HFFc6 (cell line): ENCODE measurements at places on chromosomes 6 and 20.

DNA sequence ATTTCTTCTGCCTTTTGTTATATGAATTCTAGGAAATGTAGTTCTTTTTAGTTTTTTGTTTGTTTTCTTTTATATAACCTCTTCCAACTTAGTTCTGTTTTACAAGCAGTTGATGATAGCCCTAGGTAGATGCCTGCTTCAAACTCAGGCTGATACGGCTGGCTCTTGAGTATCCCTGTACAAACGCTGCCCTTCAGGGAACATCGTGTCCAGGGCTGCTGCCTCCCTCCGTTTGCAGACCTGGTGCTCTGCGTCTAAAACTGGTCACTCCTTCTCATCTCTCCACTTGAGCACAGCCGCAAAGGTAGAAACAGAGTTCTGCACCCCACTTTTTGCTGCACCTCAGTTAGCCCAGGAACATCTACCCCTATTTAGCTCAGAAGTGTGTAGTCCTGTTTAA lies 310.1 kb downstream of the PRL start:
- no peak for DNase-seq
- H3K27me3 ChIP-seq = no peaks in the 10 kb centered on the region
- peaks cover 47% of the 10 kb centered on the region for H3K4me1 ChIP-seq
- peak overlapping the region; percentile 81; the same call in 1 of the 2 replicates for H3K4me3 ChIP-seq
- H3K27ac ChIP-seq = peak overlapping the region; percentile 93
- H3K36me3 ChIP-seq = no peaks in the 10 kb centered on the region

GRCh38 chr6:121791396-121792315 lies 356.2 kb downstream of the GJA1 start:
- no peak for DNase-seq
- H3K4me1 ChIP-seq = peaks cover 26% of the 10 kb centered on the region
- peaks cover 11% of the 10 kb centered on the region; the same call in 1 of the 2 replicates for H3K36me3 ChIP-seq
- no peak overlapping the region for H3K27ac ChIP-seq
- H3K4me3 ChIP-seq = no peak overlapping the region
- H3K27me3 ChIP-seq = peaks cover 1% of the 10 kb centered on the region; the same call in 1 of the 2 replicates

- no peaks in the 10 kb centered on the region for H3K4me1 ChIP-seq
- H3K4me3 ChIP-seq = no peak overlapping the region
- H3K27me3 ChIP-seq = no peaks in the 10 kb centered on the region
- H3K36me3 ChIP-seq = 0 out of 2 replicates have a peak, but pooled peaks cover 3% of the 10 kb centered on the region
Observed at GRCh38 chr6:91437315-91437729, 850.5 kb upstream of the MAP3K7 start.

- no peak for DNase-seq
- H3K36me3 ChIP-seq = peaks cover under 1% of the 10 kb centered on the region; the same call in 1 of the 2 replicates
- H3K4me3 ChIP-seq = no peak overlapping the region
- no peak overlapping the region for H3K27ac ChIP-seq
Observed at GRCh38 chr6:34273242-34273805, 24.5 kb upstream of the SMIM29 start.

GRCh38 chr6:112160745-112161144 lies 73.4 kb downstream of the FAM229B start:
- DNase-seq = no peak
- no peak overlapping the region for H3K27ac ChIP-seq
- no peaks in the 10 kb centered on the region for H3K27me3 ChIP-seq
- H3K36me3 ChIP-seq = peaks cover 28% of the 10 kb centered on the region
- H3K4me3 ChIP-seq = no peak overlapping the region
- H3K4me1 ChIP-seq = peaks cover 23% of the 10 kb centered on the region

DNA sequence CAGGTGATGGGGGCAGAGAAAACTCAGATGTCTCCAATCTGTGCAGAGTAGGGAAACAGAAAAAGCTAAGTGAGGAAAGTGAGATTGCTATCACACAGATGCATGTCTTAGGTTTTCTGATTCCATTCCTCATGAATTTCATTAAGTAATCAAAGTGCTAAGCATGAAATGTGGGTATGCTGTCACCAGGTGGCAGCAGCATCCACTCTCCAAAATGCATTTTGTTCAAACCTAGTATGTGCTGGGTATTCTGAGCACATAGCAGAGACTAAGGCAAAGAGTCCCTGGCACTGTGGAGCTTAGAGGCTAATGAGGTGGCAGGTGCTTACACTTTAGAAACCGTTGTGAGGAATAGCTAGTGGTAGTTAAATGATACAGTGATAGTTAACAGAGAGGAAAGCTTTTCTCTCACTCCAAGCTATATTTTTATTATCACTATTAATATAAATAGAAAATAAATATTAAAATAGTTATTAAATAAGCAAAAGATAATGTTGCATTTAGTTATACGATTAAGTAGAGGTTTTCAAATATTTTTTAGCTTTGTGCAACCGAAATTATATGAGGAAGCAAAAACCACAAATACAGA lies 179.5 kb downstream of the CDH26 start:
- peaks cover 12% of the 10 kb centered on the region for H3K27me3 ChIP-seq
- H3K4me1 ChIP-seq = no peaks in the 10 kb centered on the region
- H3K4me3 ChIP-seq = no peak overlapping the region

GRCh38 chr6:44100088-44100550 lies 27.1 kb downstream of the MRPL14 start:
- peaks cover 6% of the 10 kb centered on the region for H3K4me1 ChIP-seq
- peaks cover 6% of the 10 kb centered on the region; the same call in 1 of the 2 replicates for H3K36me3 ChIP-seq
- DNase-seq = peak; percentile 57
- no peak overlapping the region for H3K4me3 ChIP-seq

DNA sequence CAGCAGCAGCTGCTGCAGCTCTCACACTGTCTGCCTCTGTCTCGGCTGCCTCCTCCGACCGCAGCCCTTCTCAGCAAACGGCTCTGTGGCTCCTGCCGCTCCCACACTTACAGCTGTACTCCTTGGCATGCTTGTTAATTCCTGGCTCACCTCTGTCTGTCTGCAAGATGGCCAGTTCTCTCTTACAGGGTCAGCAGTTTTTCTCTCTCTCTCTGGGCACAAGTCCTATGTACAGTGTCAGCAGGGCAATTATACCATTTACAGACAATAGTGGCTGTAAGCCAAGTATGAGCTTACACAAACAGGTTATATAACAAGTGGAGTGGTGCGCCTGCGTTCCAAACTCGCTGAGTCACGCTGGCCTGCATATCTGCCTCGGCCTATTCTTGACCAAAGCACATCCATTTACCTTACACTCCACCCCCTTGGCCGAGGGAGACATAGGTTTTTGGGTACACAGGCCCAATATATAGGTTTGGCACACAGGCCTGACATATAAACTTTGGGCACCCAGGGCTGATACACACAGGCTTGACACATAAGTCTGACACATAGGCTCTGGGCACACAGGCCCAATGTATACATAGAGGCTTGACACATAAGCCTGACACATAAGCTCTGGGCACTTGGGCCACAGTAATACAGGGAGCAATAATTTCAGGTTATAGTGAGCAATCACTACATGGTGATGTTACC lies 4.4 kb downstream of the ZKSCAN3 start:
- no peak overlapping the region for H3K4me3 ChIP-seq
- peaks cover 5% of the 10 kb centered on the region; the same call in 1 of the 2 replicates for H3K36me3 ChIP-seq
- no peak for DNase-seq

- peak overlapping the region; percentile 4; the same call in 1 of the 2 replicates for H3K27ac ChIP-seq
- peak; percentile 23 for DNase-seq
- H3K36me3 ChIP-seq = no peaks in the 10 kb centered on the region
- H3K4me3 ChIP-seq = peak overlapping the region; percentile 87
Observed at GRCh38 chr20:36093025-36093803, 61.3 kb upstream of the EPB41L1 start.

- H3K4me1 ChIP-seq = peaks cover 75% of the 10 kb centered on the region
- peaks cover 5% of the 10 kb centered on the region; the same call in 1 of the 2 replicates for H3K36me3 ChIP-seq
- peak overlapping the region; percentile 3; the same call in 1 of the 2 replicates for H3K27ac ChIP-seq
- peak overlapping the region; percentile 24; the same call in 1 of the 2 replicates for H3K4me3 ChIP-seq
- DNase-seq = peak; percentile 49
- no peaks in the 10 kb centered on the region for H3K27me3 ChIP-seq
Observed at GRCh38 chr20:10581823-10582222, 92.0 kb downstream of the JAG1 start.

DNA sequence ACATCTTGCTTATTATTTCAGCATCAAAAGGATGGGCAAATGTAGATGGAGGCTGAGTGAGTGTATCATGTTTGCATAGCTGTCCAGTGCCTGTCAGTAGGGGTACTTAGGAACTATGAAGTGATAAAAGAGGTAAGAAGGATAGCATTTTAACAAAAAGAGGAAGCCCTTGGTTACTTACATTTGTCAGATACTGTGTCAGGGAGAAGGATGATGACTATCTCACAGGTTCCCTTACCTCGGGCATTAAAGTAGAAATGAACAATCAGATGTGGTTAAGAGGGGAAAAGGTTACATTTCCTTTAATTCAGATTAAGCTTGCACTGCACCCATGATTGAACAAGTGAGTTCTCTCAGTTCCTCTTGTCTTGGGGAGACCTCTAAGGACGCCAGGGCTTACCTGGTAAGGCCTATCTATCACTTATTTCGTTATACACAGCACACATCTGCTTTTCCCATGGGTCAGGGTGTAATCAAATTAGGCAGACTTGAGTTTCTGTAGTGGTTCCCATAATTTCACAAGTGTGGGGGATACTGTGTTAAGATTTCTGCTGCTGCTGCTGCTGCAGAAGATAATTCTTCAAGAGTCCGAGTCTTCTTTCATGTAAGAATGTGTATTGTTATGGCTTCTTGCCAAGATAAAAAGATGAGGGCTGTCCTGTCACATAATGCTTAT lies 4.5 kb downstream of the FOXO3 start:
- H3K27ac ChIP-seq = peak overlapping the region; percentile 86
- peaks cover 40% of the 10 kb centered on the region for H3K36me3 ChIP-seq
- peaks cover 71% of the 10 kb centered on the region for H3K4me1 ChIP-seq
- H3K4me3 ChIP-seq = peak overlapping the region; percentile 97

DNA sequence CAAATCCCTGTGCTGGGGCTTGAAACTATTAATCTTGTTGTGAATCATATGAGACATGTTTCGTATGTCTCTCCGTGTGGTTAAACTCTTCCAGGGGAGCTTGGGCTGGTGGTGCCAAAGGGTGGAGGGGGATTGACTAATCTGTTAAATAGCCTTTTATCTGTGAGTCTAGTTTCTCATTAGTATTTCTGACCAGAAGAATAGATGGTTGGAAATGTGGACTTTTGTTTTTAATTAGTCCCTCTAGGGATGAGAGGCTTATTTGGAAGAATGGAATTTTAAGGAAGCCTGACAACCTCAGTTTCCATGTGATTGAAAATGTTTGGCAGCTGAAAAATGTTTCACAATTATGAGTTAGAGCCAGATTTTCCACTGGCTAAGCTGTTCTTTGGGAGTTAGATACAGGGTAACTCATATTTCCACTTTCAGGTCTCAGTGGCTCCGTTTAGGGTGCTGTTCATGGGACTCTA lies 117.3 kb downstream of the BCKDHB start:
- H3K4me3 ChIP-seq = peak overlapping the region; percentile 30; the same call in 1 of the 2 replicates
- peak; percentile 17 for DNase-seq
- peaks cover 23% of the 10 kb centered on the region for H3K4me1 ChIP-seq
- no peak overlapping the region for H3K27ac ChIP-seq
- H3K36me3 ChIP-seq = peaks cover 7% of the 10 kb centered on the region; the same call in 1 of the 2 replicates

- no peak for DNase-seq
- peak overlapping the region; percentile 11; the same call in 1 of the 2 replicates for H3K27ac ChIP-seq
- peaks cover 48% of the 10 kb centered on the region for H3K4me1 ChIP-seq
- H3K36me3 ChIP-seq = 0 out of 2 replicates have a peak, but pooled peaks cover 4% of the 10 kb centered on the region
Observed at GRCh38 chr6:24744911-24745310, 26.0 kb upstream of the C6orf62 start.

DNA sequence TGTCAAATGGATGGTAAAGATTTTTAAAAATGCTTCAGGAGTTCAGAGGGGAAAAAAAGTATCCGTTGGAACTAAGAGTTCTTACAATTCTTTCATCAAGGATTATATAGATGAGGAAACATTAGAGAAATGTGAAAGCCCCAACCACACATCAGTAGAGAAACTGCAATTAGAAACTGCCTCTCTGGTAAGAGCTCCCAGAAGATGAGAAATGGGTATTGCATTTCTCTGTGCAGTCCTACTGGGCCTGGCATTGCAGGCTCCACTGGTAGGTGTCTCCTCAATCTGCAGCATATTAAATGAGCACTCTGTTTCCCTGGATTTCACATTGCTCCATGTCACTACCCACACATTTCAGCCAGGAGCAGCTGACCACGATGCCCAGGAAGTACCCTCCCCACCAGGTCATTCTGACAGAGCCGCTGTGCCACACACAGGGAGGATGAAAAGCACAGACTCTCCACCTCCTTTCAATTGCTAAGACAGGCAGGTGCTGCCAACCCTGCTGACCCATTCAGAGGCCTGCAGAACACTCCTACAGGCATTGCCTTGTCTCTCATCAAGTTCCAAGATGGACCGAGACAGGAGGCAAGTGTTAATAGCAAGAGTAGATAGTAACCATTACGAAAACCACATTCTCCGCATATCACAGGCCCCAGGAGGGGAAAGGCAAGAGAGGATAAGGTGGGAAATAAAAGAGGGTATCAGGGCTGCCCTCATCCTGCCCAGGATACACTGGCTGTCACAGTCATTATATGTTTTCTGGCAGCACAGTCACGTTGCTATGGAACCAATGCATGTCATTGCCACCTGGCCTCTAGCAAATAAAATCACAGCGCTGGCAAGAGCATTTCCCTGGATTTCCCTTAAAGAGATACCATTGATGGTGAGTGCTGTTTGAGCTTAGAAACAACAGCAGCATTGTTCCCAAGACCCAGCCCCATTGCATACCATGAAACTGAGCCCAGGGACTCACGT lies 241.7 kb downstream of the ATXN1 start:
- H3K27me3 ChIP-seq = peaks cover 2% of the 10 kb centered on the region
- H3K4me3 ChIP-seq = no peak overlapping the region
- DNase-seq = no peak
- no peak overlapping the region for H3K27ac ChIP-seq
- peaks cover 41% of the 10 kb centered on the region for H3K4me1 ChIP-seq
- H3K36me3 ChIP-seq = peaks cover 27% of the 10 kb centered on the region

DNA sequence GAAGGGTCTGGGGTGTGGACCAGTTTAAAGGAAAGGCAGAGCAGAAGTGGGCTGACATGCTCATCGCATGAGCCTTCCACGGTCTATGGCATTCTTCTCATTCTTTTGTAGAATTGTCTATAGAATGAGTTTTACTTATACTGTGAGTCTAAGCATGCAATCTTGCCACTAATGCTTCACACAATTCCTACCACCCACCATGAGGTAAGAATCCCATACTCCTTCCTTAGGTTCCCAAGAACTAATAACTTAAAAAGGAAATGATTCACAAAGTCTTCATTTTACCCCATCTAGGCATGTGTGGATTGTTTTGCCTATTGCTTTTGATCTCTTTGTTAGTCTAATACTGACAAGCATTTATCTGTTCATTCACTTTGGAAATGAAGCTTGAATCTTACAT lies 195.2 kb downstream of the LY86 start:
- DNase-seq = no peak
- no peak overlapping the region for H3K4me3 ChIP-seq
- H3K27me3 ChIP-seq = peaks cover 2% of the 10 kb centered on the region; the same call in 1 of the 2 replicates
- H3K4me1 ChIP-seq = no peaks in the 10 kb centered on the region
- H3K36me3 ChIP-seq = no peaks in the 10 kb centered on the region

DNA sequence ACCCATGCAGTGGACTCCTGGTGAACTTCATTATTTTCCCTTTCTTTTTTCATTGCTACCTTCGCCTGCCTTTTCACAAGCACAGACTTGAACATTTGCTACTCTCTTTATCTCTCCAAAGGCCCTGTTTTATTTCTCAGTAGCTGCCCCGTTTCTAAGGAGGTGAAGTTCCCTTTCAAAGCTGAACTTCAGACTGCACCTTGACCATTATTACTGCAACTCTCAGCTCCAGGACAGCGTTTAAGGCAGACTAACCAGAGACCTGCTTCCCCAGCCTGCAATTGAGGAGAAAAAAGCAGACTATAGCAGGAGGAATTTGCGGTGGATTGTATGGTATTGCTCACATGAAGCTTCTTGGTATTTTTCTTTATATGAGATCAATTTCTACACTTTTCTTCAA lies 460.7 kb downstream of the CBLN4 start:
- no peak for DNase-seq
- H3K36me3 ChIP-seq = peaks cover 5% of the 10 kb centered on the region
- no peak overlapping the region for H3K4me3 ChIP-seq

- H3K27me3 ChIP-seq = no peaks in the 10 kb centered on the region
- H3K4me1 ChIP-seq = no peaks in the 10 kb centered on the region
- peaks cover 25% of the 10 kb centered on the region for H3K36me3 ChIP-seq
- no peak overlapping the region for H3K4me3 ChIP-seq
- no peak for DNase-seq
- H3K27ac ChIP-seq = no peak overlapping the region
Observed at GRCh38 chr20:496126-496696, 33.9 kb upstream of the TBC1D20 start.
